Activated naive CD8-positive, alpha-beta T cell treated with anti-CD3 and anti-CD28 coated beads, Interleukin-2, amount 10 ng/mL, durations not matched to agents 7 days and 5 days (primary cell): ENCODE measurements at places on chromosomes 4 and X. TPM values are rescaled to one million over a fixed set of nuclear protein-coding genes. Genes with fewer than 3 reads are reported as not detected.

DNA sequence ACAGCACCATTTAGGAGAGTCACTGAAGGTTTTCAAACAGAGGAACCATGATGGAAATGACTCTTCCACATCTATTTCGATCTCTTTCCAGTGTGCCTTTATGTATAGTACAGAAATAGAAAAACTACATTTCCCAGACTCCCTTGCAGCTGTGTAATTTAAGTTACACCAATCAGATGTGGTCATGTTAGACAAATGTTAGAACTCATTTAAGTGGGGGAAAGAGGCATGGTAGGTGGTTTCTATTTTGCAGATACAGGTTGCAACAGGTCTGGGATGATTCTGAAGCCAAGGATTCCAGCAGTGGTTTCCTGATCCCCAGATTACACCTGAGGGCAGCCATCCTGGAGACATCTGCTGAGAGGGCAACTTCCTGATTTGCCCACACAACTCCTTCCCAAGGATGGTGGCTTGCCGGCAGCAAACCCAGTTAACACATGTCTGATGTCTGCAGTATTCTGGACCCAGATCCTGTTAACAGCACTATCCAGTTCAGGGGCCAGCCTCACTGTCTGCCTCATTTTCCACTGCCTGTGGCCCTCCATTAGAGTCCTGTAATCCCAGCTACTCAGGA is 38.7 kb upstream of the PDK3 start:
- H3K27me3 ChIP-seq = no peaks in the 10 kb centered on the region
- no peaks in the 10 kb centered on the region for H3K36me3 ChIP-seq
- H3K27ac ChIP-seq = no peak overlapping the region
- H3K4me1 ChIP-seq = peaks cover 2% of the 10 kb centered on the region
- DNase-seq = no peak

- H3K4me1 ChIP-seq = peaks cover 5% of the 10 kb centered on the region
- H3K36me3 ChIP-seq = peaks cover 23% of the 10 kb centered on the region
- H3K4me3 ChIP-seq = no peak overlapping the region
- no peak for DNase-seq
- H3K27me3 ChIP-seq = no peaks in the 10 kb centered on the region
Measured at GRCh38 chr4:36152735-36153134, 91.6 kb downstream of the ARAP2 start.

GRCh38 chrX:27307546-27307945 is 155.6 kb downstream of the PPP4R3C start:
- H3K4me1 ChIP-seq = no peaks in the 10 kb centered on the region
- no peaks in the 10 kb centered on the region for H3K36me3 ChIP-seq
- H3K27me3 ChIP-seq = no peaks in the 10 kb centered on the region
- DNase-seq = no peak
- no peak overlapping the region for H3K4me3 ChIP-seq

PCSK1N gene
- 1.2 TPM for total RNA-seq

PJA1 gene
- 22.4 TPM for total RNA-seq

SLC10A3 gene
- total RNA-seq = 25.3 TPM

LIN54 gene
- total RNA-seq = 34.9 TPM
